GOT3 (cell line): ENCODE measurements at places on chromosomes 5 and 9.

DNA sequence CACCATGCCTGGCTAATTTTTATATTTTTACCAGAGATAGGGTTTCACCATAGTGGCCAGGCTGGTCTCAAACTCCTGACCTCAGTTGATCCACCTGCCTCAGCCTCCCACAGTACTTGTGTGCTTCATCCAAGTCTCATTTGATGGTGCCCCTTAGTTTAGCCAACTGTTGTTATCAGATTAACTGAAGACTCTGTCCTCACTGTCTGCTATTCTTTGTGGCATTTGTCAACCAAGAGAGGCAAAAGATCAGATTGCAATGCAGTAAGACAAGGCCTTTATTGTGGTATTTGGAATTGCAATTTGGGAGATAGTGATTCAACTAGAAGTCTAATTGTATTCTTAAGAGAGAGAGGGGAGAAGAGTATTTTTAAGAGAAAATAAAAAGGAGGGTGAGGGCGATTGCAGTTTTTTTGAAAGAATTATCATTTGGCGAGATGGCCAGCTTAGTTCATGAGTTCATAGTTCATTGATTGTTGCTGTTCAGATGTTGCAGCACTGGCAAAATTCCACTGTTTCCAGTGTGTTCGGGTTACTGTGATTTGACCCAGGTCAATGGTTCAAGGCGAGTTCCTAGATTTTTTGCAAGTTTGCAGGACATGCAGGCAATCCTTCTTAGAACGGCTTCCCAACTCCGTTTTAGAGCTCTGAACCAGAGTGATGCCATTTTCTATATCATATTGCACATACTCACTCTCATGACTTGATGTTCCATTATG is 1156.9 kb downstream of the CDH9 start:
- no peak for DNase-seq

DNA sequence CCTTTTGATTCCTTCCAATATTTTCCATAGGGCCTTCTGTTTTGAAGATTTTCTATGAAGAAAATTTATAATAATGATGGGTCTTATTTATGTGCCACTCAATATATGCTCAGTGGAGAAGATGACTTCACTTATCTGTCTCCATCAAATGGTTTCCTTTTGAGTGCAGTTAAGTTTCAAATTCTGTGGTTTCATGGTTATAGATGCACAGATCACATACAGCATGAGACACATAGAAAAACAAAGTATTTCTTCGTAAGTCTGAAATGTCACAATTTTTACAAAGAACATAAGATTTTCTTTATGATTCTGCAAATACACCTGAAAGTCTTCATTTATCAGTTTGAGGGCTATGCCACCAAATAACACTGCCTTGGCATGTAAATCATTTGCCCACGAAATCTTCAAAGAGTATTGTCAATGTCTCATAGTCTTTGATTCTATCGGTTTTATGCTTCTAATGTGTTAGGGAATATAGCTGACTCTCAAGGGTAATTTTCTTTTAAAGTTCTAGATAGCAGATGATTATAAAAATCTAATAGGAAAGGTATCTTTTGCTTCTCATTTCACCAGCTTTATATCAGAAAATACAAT is 14.1 kb downstream of the CFAP95 start:
- DNase-seq: no peak

- DNase-seq: no peak
Measured at GRCh38 chr5:78666041-78666444, 17.5 kb upstream of the LHFPL2 start.

DNA sequence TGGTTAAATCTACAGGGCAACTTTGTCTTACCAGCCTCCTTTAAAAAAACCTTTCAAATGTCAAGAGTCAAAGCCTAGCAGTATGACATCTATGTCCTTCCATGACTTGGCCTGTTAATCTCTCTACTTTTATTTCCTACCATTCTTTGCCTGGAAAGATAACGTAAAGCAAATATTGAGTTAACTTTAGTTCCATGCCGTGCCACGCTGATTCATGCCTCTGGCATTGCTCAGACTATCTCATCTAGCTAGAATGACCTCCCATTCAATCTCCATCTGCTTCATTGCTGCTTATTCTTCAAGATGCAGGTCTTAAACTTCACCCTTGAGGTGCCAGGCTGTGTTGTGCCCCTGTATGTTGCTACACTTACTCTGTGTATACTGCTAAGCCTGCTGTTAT is 729.8 kb downstream of the EFNA5 start:
- no peak for DNase-seq

- DNase-seq: no peak
Measured at GRCh38 chr5:140833993-140834392, at the start of gene PCDHA7. TSS of gene PCDHA7 (plus strand) at chr5:140834269. CDS start at chr5:140834384, 115 bp downstream.

DNA sequence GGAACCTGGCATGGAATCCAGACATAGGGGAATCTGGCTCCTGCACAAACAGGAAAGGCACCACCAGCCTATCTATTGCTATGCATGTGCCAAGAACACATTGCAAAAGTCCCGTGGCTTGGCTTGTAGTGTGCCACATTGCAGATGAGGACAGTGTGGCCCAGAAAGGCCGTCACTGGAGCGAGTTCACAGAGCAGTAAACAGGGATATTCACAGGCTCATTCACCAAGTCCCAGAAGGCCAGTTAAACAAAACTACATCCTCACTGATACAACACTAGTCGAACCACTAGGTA is 39.6 kb upstream of the TRIM32 start:
- no peak for DNase-seq

DNA sequence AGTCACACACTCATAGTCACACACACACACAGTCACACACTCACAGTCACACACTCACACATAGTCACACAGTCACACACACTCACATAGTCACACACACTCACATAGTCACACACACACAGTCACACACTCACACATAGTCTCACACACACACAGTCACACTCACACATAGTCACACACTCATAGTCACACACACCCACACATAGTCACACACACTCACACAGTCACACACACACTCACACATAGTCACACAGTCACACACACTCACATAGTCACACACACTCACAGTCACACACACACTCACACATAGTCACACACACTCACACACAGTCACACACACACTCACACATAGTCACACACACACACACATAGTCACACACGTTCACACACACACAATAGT is 4.1 kb downstream of the OLFM1 start:
- DNase-seq: no peak

- no peak for DNase-seq
Measured at GRCh38 chr5:31291323-31291854, 97.9 kb downstream of the CDH6 start.
